ENCODE measurements at places on chromosomes 1 and 21. TPM values are rescaled to one million over a fixed set of nuclear protein-coding genes. Genes with fewer than 3 reads are reported as not detected.

- no peak for DNase-seq
- H3K36me3 ChIP-seq = no peaks in the 10 kb centered on the region
- no peak overlapping the region for H3K27ac ChIP-seq
- peaks cover 13% of the 10 kb centered on the region for H3K27me3 ChIP-seq
- no peak overlapping the region for H3K4me3 ChIP-seq
Observed at GRCh38 chr1:60896701-60897363, 185.5 kb upstream of the NFIA start.

DNA sequence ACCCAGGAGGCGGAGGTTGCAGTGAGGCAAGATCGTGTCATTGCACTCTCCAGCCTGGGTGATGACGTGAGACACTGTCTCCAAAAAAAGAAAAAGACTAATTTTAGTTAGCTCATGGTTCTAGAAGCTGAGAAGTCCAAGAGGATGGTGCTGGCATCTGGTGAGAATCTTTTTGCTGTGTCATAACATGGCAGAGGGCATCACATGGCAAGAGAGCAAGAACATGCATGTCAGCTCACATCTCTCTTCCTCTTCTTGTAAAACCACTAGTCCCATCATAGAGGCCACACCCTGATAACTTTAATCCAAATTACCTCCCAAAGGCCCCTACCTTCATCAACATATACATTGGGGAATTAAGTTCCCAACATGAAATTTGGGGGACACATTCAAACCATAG, 13.8 kb upstream of the CNN3 start:
- H3K36me3 ChIP-seq = no peaks in the 10 kb centered on the region
- DNase-seq = no peak
- H3K27me3 ChIP-seq = peaks cover 20% of the 10 kb centered on the region
- H3K4me3 ChIP-seq = no peak overlapping the region
- H3K4me1 ChIP-seq = peaks cover 2% of the 10 kb centered on the region
- H3K27ac ChIP-seq = no peak overlapping the region

LCE2C gene
- total RNA-seq = not detected

ANGPTL3 gene
- not detected for total RNA-seq

DNA sequence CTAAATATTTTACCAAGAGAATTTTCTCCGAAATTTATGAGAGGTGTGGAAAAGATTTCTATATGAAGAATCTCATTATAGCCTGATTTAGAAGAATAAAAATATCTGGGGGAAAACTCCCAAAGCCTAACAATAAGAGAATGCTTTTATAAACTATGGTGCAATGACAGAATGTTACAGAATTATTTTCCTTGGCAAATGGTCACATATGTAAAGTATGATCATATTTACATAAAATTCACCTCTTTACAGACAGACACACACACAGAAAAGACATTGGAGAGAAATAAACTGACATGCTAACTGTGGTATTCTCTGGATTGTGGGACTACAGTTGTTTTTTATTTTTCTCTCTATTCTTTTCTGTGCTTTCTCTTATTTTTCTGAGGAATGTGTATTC, 226.3 kb upstream of the USP24 start:
- no peak overlapping the region for H3K27ac ChIP-seq
- H3K4me1 ChIP-seq = peaks cover 2% of the 10 kb centered on the region
- DNase-seq = no peak
- peaks cover 8% of the 10 kb centered on the region for H3K27me3 ChIP-seq
- no peak overlapping the region for H3K4me3 ChIP-seq
- no peaks in the 10 kb centered on the region for H3K36me3 ChIP-seq

FOXD3 gene
- not detected for total RNA-seq

- no peaks in the 10 kb centered on the region for H3K36me3 ChIP-seq
- no peak overlapping the region for H3K4me3 ChIP-seq
- no peak overlapping the region for H3K27ac ChIP-seq
- DNase-seq = no peak
Observed at GRCh38 chr21:36724660-36725059, 25.7 kb downstream of the SIM2 start.

DNA sequence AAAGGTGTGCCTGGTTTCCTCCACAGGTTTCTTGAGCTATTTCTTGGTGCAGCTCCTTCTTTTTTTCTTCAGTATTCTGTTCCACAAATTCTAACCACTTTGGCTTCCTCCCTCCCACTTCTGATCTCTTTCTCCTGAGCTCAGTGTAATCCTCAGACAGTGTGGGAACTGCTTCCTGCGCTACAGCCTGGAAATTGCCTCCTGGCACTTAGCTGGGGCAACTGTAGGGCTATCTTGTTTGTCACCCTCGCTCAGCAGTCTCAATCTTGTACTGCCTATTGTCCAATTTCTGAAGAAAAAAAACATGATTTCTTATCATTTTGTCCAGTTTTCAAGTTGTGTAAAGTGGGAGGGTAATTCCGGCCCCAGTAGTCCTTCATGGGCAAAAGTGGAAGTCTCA, 24.0 kb upstream of the GALNT2 start:
- H3K27me3 ChIP-seq = peaks cover 20% of the 10 kb centered on the region
- no peaks in the 10 kb centered on the region for H3K36me3 ChIP-seq
- no peak overlapping the region for H3K27ac ChIP-seq
- no peak for DNase-seq
- H3K4me3 ChIP-seq = no peak overlapping the region

ZBTB8A gene
- total RNA-seq = 0.19 TPM

- H3K27ac ChIP-seq = peak within 1 kb of the TSS; percentile 90
- H3K4me3 ChIP-seq = peak within 1 kb of the TSS; percentile 100
- DNase-seq = peak; percentile 80
- no peaks in the 10 kb centered on the region for H3K27me3 ChIP-seq
- peaks cover 12% of the 10 kb centered on the region for H3K36me3 ChIP-seq
- H3K4me1 ChIP-seq = peaks cover 70% of the 10 kb centered on the region
Observed at GRCh38 chr1:151006327-151007052, at the start of gene MINDY1. MINDY1 (minus strand) TSS chr1:151006902; CDS start chr1:151002617, 4,285 bp downstream.

GRCh38 chr21:44326716-44327602, 12.2 kb downstream of the CFAP410 start:
- no peak overlapping the region for H3K4me3 ChIP-seq
- no peaks in the 10 kb centered on the region for H3K27me3 ChIP-seq
- no peak for DNase-seq
- H3K4me1 ChIP-seq = no peaks in the 10 kb centered on the region
- no peak overlapping the region for H3K27ac ChIP-seq

AMIGO1 gene
- 1.1 TPM for total RNA-seq

GRCh38 chr1:230204842-230205241, 137.8 kb downstream of the GALNT2 start:
- H3K4me1 ChIP-seq = peaks cover 30% of the 10 kb centered on the region
- peaks cover 32% of the 10 kb centered on the region for H3K36me3 ChIP-seq
- H3K4me3 ChIP-seq = no peak overlapping the region
- no peaks in the 10 kb centered on the region for H3K27me3 ChIP-seq

- no peak overlapping the region for H3K4me3 ChIP-seq
- H3K27me3 ChIP-seq = no peaks in the 10 kb centered on the region
- H3K4me1 ChIP-seq = peaks cover 2% of the 10 kb centered on the region
- no peak for DNase-seq
Observed at GRCh38 chr21:46424039-46424591, 34.6 kb upstream of the DIP2A start.

GRCh38 chr1:4483021-4483625, 171.3 kb upstream of the AJAP1 start:
- H3K4me1 ChIP-seq = no peaks in the 10 kb centered on the region
- no peak for DNase-seq
- no peak overlapping the region for H3K4me3 ChIP-seq

GRCh38 chr1:243230914-243231313, 24.2 kb downstream of the CEP170 start:
- H3K27me3 ChIP-seq = no peaks in the 10 kb centered on the region
- peaks cover 47% of the 10 kb centered on the region for H3K36me3 ChIP-seq
- H3K4me1 ChIP-seq = peaks cover 7% of the 10 kb centered on the region
- H3K27ac ChIP-seq = no peak overlapping the region
- no peak for DNase-seq
- H3K4me3 ChIP-seq = no peak overlapping the region

KCNA3 gene
- total RNA-seq = 29.5 TPM

GRCh38 chr21:46081022-46081861, 16.7 kb upstream of the COL6A2 start:
- H3K4me3 ChIP-seq = no peak overlapping the region
- H3K27ac ChIP-seq = no peak overlapping the region
- H3K27me3 ChIP-seq = peaks cover 2% of the 10 kb centered on the region
- no peaks in the 10 kb centered on the region for H3K4me1 ChIP-seq
- no peaks in the 10 kb centered on the region for H3K36me3 ChIP-seq

DNA sequence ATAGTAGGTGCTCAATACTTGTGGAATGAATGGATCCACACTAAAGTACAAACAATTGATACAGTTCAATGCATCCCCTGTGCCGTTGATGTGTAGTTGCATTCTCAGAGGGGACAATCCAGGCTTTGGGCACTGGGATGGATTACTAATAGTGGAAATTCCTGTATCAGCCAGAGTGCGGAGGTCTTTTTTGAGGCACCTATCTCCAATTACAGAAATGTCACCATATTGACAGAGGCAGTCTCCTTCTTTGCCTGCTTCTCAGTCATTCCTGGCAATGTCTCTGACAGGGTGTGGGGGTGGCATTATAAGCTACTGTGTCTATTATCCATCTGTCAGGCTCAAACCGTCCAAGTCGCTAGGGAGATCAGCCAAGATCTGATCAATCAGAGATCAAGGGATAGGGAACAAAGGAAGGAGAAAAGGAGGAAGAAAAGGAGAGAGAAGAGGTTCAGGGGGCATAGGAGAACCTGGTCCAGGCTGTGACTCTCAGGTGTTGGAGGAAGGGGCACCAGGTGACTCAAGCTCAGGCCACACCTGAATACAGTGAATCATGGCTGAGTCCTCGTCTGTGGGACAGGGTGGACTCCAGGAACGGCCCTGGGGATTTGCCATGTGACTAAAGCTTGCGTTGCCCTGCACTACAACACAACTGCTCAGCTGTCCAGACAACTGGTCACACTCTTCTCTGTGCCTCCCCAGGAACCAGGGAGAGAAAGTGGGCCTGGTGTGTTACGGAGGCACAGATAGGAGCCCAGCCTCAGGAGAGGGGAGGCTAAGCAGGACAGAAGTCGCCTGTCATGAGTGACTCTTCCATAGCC, 3.4 kb upstream of the LAMB3 start:
- H3K4me3 ChIP-seq = no peak overlapping the region
- no peaks in the 10 kb centered on the region for H3K36me3 ChIP-seq
- DNase-seq = no peak
- H3K27me3 ChIP-seq = no peaks in the 10 kb centered on the region
- H3K27ac ChIP-seq = no peak overlapping the region
- peaks cover 49% of the 10 kb centered on the region for H3K4me1 ChIP-seq

DNA sequence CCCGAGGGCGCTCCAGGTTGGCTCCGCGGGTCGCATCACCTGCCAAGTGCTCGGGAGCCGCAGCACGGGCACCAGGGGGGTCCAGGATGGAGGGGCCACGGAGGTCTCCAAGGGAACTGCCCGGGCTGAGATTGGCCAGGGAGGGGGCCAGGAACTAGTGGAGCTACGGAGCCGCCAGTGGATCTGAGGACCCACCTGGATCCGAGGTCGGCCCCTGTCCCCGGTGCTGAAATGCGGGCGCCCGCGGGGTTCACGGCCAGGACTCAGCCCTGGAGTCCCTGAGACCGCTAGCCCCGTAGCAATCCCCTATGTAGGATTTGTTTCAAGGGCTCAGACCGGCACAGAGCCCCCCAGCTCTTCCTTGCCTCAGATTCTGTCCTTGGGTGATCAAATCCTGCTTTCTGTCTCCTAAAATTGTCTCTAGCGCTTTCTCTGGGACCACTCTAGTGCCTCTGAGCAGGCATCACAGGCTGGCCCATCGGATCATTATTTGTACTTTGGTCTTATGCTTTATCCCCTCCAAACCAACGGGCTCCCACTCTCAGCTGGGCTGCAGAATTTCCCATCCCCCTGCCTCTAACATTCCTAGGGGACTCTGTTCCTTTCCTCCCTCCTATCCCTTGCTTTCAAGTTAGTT, 27.3 kb downstream of the KIAA2013 start:
- H3K36me3 ChIP-seq = no peaks in the 10 kb centered on the region
- H3K4me1 ChIP-seq = no peaks in the 10 kb centered on the region
- peak; percentile 77 for DNase-seq
- H3K27me3 ChIP-seq = peaks cover 43% of the 10 kb centered on the region
- H3K27ac ChIP-seq = no peak overlapping the region

WNT4 gene
- total RNA-seq = not detected

DNA sequence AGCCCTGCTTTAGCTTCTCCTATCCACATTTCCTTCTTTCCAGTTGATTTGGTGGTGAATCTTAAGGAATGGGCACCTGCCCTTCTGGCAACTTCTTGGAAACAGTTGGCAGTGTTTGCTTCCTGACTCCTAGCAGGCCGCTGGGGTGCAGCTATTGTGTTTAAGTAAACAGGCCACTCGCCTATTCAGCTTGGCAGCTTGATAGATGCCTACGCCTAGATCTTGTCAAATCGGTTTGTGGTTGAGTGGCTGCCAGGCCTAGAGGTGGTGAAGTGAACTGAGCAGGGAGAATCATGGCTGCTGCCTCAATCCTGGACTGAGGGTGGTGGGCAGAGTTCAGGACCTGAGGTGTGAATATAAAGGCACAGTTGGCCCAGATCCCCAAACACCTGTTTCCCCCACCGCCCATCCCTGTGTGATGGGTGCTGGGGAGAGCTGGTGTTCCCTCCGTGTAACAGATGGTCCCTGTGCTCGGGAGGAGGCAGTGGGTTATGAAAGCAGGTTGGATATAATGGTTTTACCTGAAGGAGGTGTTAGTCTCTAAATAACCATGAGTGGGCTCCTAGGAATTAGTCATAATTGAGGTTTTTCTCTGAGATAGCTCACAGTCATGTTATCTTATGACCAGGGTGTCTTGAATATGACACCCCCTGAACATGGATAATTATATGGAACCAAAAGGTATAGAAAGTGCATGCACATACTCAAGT, 940 bp upstream of the PLA2G2C start:
- peaks cover 30% of the 10 kb centered on the region for H3K27me3 ChIP-seq
- peak overlapping the region; percentile 83 for H3K27ac ChIP-seq
- peak; percentile 72 for DNase-seq
- H3K36me3 ChIP-seq = peaks cover 11% of the 10 kb centered on the region
- H3K4me3 ChIP-seq = peak overlapping the region; percentile 80
